ENCODE measurements at places on chromosomes 3 and 15.

DNA sequence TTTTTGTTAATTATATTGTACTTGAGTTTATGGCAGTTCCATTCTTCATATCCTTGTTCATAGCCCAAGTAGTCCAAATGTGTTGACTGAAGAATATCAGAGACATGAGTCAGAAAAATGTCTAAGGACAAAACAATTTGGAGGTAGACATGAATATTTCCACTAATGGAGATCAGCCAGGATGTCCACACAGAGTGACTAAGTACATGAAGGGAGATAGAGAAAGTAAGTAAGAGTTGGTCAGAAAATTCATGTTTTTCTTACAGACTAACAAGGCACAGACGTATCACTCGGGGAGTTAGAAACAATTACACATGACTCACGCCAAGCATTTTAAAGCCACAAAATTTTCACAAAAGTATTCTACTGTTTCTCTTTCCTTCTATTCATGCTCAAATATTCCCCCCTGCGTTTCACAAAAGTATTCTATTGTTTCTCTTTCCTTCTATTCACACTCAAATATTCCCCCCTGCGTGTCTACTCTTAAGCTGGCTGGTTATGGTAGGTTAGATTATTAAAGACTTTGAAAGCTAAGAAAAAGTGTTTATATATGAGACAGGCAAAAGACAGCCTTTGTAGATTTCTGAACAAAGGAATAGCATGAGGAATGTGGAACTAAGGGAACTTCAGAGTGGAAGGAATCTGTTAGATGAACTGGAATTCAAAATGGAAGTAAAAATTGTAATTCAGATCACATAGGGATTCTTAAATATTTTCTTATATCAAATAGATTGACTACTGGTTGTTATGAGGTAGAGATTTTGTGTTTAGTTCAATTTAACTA lies 648.7 kb upstream of the CCDC54 start:
- peaks cover 18% of the 10 kb centered on the region for H3K4me1 ChIP-seq
- peak overlapping the region; percentile 72 for H3K27ac ChIP-seq
- no peaks in the 10 kb centered on the region for H3K36me3 ChIP-seq

DNA sequence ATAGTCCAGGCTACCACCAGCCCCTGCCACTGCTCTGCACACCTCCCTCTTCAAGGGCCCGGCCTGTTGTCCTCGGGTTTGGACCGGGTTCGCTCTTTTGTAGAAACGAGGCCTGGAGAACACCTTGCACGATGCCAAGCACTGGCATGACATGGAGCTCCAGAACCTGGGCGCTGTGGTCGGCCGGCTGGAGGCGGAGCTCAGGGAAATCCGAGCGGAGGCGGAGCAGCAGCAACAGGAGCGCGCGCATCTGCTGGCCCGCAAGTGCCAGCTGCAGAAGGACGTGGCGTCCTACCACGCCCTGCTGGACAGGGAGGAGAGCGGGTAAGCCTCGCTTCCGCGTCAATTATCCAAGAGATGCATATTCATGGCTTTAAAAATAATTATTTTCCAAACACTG lies 72.4 kb downstream of the BFSP2 start:
- H3K27me3 ChIP-seq = no peaks in the 10 kb centered on the region
- no peak overlapping the region for H3K4me3 ChIP-seq
- H3K4me1 ChIP-seq = peaks cover 7% of the 10 kb centered on the region
- no peaks in the 10 kb centered on the region for H3K36me3 ChIP-seq

- H3K27me3 ChIP-seq = no peaks in the 10 kb centered on the region
- H3K4me3 ChIP-seq = no peak overlapping the region
- no peaks in the 10 kb centered on the region for H3K4me1 ChIP-seq
These were observed 10.5 kb downstream of the ABCF3 start for GRCh38 chr3:184196536-184196935.

- H3K27ac ChIP-seq = peak within 1 kb of the TSS; percentile 71
- DNase-seq = peak; percentile 60
- H3K36me3 ChIP-seq = no peaks in the 10 kb centered on the region
These were observed at the start of gene AVEN for GRCh38 chr15:34038871-34039789. TSS of gene AVEN (minus strand) at chr15:34039204. CDS start at chr15:34039046, 158 bp downstream.

DNA sequence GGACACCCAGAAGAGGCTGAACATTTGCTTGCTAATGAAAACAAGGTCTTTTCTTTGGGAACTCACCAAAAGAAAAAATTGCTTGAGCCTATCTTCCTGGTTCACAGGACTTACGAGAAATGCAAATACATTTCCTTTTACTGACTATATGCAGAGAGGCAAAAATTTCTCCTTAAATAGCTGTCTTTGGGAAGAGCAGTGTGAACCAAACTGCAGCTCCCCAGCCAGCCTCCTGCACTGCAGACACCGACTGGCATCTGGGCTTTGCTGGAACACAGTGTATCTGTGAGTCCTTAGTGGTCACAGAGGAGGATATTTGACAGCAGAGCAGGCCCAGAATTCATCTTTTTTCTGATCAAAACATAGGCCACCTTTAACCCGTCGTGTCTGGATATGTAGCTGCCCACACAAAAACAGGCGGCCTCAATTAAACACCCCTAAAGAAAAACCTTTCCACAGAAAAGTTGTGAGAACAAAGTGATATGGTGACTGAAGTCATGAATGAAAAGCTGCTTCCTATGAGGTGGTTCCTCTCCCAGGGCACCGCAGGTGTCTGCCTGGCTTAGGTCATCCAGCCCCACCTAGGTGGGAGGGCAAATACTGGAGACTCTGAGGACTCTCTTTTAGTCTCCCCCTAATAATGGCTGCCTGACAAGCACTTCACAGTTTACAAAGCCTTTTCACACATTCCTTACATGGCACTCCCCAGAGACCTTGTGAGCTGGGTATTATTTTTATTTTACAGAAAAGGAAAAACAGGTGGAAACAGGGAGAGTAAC lies 46.1 kb upstream of the TMEM158 start:
- no peak for DNase-seq
- H3K36me3 ChIP-seq = no peaks in the 10 kb centered on the region
- H3K27me3 ChIP-seq = no peaks in the 10 kb centered on the region
- H3K27ac ChIP-seq = no peak overlapping the region

DNA sequence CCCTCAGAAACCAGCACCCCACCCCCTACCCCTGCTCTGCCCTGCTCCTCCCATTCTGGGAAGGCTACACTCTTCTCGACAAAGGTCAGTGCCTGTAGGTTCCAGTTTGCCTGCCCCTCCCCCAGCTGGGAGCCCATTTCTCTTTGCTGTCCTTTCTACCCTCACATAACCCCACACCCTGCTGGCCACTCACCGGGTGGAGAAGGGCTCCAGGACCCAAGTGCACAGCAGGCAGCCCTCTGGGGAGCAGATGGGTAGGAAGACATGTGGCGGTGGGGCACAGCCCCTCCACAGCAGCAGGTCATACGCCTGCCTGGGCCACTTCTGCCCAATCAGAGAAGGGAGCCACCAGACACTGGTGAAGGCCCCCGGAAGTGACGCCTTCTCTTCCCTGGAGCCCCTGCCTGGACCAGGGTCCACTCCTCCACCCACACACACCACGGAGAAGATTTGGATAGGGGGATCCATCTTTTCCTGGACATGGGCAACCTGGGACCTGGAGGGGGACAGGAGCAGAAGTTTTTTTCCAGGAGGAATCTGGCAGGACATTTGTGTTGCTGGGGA lies at the start of gene THPO:
Gene THPO (minus strand): TSS at position 326 of the 564 bp plus-strand sequence. CDS start 1,948 bp downstream, outside the sequence.
- H3K4me3 ChIP-seq = no peak within 1 kb of the TSS
- H3K36me3 ChIP-seq = no peaks in the 10 kb centered on the region
- H3K27me3 ChIP-seq = peaks cover 48% of the 10 kb centered on the region
- peaks cover 4% of the 10 kb centered on the region for H3K4me1 ChIP-seq
- DNase-seq = no peak

GRCh38 chr3:140441006-140441405 lies 236.9 kb upstream of the TRIM42 start:
- no peak for DNase-seq
- H3K36me3 ChIP-seq = no peaks in the 10 kb centered on the region
- no peak overlapping the region for H3K27ac ChIP-seq
- no peaks in the 10 kb centered on the region for H3K27me3 ChIP-seq

GRCh38 chr15:33716025-33716424 lies 252.3 kb upstream of the CHRM5 start:
- H3K4me3 ChIP-seq = no peak overlapping the region
- no peaks in the 10 kb centered on the region for H3K36me3 ChIP-seq
- H3K27ac ChIP-seq = no peak overlapping the region
- no peak for DNase-seq

GRCh38 chr3:86239946-86240345 lies 751.0 kb downstream of the VGLL3 start:
- H3K36me3 ChIP-seq = no peaks in the 10 kb centered on the region
- no peak overlapping the region for H3K4me3 ChIP-seq
- H3K4me1 ChIP-seq = no peaks in the 10 kb centered on the region
- no peak overlapping the region for H3K27ac ChIP-seq
- peak; percentile 9 for DNase-seq

DNA sequence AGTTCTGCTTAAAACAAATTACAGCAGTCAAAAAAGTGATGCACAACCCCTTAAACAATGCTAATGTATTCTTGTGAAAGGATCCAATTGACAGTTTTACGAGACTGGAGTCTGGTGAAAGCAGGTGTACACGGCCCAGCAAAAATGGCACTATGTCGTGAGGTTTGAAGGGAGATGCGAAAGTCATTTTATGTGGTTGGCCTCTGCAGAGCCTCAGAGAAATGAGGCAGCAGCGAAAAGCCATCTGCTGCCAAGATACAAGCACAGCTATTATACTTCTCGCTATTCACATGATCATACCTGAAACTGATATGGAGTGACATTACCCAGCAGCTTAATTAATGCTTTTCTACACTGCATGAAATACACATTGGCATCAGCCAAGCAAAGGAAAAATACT lies 36.4 kb downstream of the MECOM start:
- H3K36me3 ChIP-seq = no peaks in the 10 kb centered on the region
- H3K27ac ChIP-seq = no peak overlapping the region
- no peak for DNase-seq
- peaks cover under 1% of the 10 kb centered on the region for H3K27me3 ChIP-seq

DNA sequence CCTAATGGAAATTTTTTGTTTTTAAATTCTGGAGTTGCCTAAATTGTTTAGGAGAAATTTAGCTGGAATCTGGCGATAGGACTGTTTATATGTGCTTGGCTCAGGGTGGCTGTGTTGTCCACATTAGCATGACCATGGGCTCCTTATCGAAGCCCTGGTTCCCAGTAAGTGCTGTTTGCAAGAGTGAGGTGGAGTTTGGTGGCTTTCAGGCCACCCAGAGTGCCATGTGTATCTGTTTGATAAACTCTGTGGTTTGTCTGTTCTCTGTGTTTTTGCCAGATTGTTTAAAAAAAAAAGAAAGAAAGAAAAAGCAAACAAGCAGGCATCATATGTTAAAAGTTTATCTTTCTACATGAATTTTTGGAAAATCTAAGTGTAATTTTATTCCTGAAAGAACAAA lies 51.5 kb downstream of the PLCL2 start:
- no peaks in the 10 kb centered on the region for H3K36me3 ChIP-seq
- no peak overlapping the region for H3K4me3 ChIP-seq
- no peak overlapping the region for H3K27ac ChIP-seq
- no peak for DNase-seq

DNA sequence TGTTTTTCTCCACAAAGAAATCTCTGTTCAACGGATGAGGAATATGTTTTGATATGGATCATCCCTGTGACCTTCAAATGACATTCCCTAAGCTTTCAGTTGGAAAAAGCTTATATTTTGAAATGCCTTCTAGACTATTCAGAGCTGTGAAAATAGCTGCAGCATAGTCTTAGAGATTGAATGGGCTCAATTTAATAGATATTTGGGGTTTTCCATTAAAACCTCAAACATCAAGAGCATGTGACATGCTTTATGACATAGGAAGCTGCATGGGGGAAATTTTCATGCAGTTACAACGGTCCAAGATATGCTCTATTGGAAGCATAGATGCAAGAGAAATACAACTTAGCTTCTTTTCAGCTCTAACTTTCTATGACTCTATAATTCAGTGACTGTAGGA lies 102.8 kb downstream of the LSAMP start:
- no peak overlapping the region for H3K27ac ChIP-seq
- no peak for DNase-seq
- H3K27me3 ChIP-seq = no peaks in the 10 kb centered on the region

GRCh38 chr3:14633819-14634424 lies 17.6 kb upstream of the CCDC174 start:
- H3K4me1 ChIP-seq = no peaks in the 10 kb centered on the region
- DNase-seq = peak; percentile 73
- peaks cover 28% of the 10 kb centered on the region for H3K27me3 ChIP-seq
- H3K4me3 ChIP-seq = no peak overlapping the region

Data from A673 (cell line).